ENCODE measurements at places on chromosomes 3 and 15.

- DNase-seq: no peak
These were observed 66.0 kb upstream of the GCNT3 start for GRCh38 chr15:59545573-59545972.

DNA sequence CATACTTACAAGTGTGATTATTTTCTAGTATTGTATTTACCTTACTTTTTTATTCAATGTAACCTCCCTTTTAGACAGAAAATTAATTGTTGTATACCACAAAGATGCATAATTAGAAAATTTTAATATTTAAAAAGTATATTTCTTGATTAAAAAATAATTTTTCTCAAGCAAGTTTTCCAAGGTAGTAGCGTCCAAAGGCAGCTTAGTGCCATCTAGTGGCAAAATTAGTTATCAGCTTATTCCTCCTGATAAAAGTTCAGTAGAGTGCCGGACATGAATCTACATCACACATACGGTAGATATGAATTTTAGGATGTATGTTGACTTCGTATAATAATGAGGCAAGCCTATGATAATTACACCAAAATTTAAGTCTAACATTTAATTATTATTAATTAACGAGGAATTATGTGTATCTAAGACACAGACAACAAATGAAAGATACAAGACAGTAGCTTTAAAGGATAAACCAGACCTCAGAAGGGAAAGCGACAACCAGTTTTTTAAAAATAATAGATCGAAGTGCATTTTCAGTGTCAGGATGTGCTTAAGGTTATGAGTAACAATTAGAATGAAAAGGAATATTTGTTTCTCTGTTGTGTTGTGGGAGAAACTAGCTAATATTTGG lies 405.9 kb downstream of the ROBO1 start:
- no peak for DNase-seq

- DNase-seq: no peak
These were observed 3.9 kb upstream of the HHLA2 start for GRCh38 chr3:108292450-108292849.

GRCh38 chr15:94028809-94029208 lies 202.6 kb upstream of the MCTP2 start:
- no peak for DNase-seq

- no peak for DNase-seq
These were observed 6.0 kb downstream of the ACTC1 start for GRCh38 chr15:34789326-34789725.

GRCh38 chr3:154301561-154301960 lies 22.7 kb downstream of the DHX36 start:
- no peak for DNase-seq

DNA sequence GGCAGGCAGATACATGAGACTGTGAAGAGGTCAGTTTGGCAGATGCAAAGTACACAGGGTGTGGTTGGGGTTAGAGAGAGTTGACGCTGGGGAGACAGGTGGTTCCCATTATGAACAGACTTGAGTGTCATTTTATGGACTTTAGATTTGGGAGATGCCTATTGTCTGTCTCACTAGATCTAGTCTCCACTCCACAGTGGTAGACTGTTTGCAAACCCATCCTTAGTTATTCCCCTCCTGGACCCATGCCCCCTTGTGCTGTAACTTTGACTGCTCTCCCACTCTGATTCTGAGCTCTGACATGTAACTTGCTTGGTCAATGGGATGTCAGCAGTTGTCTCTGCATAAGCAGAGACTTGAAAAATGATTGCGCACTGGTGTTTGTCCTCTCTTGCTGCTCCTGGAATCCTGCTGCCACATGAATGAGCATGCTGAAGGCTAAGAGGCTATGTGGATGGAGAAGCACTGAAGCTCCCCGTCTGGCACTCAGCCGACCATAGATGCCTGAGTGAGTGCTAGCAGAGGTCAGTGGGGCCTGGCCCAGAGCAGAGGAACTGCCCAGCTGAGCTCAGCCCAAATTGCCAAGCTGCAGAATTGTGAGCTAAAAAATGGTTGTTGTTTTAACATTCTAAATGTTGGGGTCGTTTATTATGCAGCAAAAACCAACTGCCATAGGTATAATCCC lies 88.2 kb downstream of the FAM43A start:
- no peak for DNase-seq

DNA sequence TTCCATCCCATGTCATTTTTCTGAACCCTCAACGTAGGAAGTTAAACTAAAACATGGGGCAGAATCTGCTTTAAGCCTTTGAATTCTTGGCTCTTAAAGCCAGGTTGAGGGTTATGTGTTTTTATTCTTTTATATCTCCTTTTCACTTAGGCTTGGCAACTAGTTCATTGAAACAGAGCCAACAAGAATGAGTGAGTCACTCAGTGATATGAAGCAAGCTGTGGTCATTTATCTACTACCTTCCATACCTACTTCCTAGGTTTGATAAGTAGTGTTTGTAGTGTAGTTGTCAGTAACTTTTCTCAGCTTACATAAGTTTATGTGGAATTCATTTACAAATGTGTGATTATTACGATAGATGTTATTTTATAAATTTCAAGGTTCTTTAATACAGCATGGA lies 67.4 kb downstream of the SNRPN start:
- no peak for DNase-seq

DNA sequence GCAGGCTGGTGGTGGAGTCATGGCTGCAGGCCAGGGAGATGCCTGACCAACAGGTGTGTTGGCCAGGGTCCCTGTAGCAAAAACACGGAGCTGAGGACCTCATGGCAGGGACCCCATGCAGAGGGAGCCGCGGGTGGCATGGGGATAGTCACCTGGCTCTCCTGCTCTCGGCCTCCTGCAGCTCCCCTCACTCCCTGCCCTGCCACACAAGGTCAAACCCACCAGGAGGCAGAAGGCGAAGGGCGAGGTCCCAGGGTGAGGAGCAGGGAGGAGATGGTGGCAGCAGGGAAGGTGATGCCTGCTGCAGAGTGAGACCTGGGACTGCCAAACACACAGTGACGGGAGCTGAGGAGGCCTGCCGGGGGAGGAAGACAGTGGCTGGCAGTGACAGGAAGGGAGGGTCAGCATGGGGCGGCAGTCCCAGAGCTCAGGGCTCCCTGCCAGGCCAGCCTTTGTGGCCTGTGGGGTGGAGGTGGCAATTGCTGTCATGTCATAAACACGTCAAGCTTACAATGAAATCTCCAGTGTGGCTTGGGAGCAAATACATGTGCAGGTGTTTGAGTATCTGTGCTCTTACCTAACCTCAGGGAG lies 144.3 kb downstream of the TJP1 start:
- DNase-seq: no peak

DNA sequence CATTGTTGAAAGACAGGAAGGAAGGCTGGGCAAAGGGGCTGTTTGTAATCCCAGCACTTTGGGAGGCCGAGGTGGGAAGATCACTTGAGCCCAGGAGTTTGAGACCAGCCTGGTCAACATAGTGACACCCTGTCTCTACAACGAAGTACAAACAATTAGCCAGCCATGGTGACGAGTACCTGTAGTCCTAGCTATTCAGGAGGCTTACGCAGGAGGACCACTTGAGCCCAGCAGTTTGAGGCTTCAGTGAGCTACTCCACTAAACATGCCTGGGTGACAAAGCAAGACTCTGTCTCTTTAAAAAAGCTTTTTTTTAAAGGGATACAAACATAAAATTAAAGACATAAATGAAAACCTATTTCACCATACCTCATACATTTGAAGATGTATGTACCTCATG lies 11.1 kb downstream of the SERP1 start:
- DNase-seq: no peak

DNA sequence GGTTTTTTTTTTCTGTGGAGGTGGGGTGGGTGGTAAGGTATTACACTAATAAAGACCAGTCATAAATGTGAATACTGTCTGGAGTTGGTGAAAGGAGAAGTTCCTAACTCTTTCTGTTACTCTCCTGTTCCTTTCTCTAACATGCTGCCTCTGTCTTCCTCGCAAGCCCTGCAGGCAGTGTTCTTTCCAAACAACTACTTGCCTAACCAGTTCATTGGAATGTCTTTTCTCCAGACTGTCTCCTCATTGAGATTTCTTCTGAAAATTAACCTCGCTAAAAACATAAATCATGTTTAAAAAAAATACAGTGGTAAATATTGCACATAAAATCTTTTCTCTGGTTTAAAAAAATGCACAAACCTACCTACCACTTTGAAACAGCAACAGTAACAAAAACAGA lies 135.2 kb downstream of the TP63 start:
- peak; percentile 68 for DNase-seq

GRCh38 chr3:161220850-161221753 lies at the start of gene NMD3:
Gene NMD3, plus strand, starts transcription at chr3:161221311. Its CDS starts 703 bp downstream, at chr3:161222014.
- DNase-seq: peak; percentile 95

- DNase-seq: no peak
These were observed 35.4 kb upstream of the ARHGEF26 start for GRCh38 chr3:154085799-154086198.

DNA sequence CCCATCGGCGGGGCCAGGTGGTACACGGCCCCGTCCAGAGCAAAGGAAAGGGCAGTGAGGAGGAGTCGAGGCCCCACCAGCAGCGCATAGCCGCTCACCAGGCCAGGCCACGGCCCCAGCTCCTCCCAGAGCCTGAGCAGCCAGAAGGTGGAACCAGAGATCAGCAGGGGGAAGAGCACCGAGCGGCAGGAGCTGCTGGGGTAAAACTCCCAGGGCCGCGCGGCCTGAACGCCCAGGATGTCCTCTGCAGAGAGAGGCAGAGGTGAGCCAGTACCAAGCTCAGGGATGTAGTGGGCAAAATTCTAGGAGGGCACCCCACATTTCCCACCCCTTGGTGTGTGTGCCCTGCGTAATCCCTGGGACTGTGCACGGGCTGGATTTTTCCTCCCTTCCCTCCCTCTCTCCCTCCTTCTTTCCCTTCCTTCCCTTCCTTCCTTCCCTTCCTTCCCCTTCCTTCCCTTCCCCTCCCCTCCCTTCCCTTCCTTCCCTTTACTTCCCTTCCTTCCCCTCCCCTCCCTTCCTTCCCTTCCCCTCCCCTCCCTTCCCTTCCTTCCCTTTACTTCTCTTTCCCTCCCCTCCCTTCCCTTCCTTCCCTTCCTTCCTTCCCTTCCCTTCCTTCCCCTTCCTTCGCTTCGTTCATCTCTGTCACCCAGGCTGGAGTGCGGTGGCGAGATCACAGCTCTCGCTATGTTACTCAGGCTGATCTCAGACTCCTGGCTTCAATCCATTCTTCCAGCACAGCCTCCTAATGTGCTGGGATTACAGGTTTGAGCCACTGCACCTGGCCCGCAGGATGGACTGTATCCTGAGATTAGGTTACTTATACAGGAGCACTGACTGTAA lies 6.3 kb upstream of the NCBP2 start:
- peak; percentile 57 for DNase-seq

DNA sequence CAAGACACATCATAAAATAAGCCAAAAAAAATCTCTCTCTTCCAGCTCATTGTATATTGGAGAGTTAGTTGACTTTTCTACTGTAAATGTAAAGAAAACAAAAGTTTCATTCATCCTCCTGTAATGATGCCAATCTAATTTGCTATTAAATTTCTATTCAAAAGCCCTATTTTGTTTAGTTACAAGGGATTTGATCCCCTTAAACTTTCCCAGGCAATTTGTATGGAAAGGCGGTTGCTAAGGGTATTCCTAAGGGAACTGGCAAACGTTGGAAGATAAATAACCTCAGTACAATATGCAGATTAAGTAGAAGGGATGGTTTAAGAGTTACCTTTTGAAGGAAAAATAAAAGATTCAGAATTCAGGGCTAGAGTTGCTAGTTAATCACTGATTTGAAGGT lies 352.7 kb downstream of the TIGIT start:
- DNase-seq: no peak

DNA sequence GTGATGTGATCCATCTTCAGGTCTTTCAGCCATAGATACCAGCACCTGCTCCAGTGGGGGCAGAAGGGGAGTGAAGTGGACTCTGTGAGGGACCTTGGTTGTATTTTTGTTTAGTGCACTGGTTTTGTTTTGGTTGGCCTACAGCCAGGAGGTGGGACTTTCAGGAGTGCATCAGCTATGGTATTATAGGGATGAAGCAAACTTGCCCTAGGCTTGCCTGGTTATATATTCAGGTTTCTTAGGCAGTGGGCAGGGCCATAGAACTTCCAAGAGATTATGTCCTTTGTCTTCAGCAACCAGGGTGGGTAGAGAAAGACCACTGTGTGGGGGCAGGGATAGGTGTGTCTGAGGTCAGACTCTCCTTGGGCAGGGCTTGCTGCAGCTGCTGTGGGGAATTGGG lies 337.3 kb upstream of the SGO1 start:
- DNase-seq: no peak

GRCh38 chr15:69435985-69436384 lies 16.6 kb upstream of the RPLP1 start:
- no peak for DNase-seq

GRCh38 chr3:11386465-11387113 lies 114.4 kb downstream of the ATG7 start:
- no peak for DNase-seq

- no peak for DNase-seq
These were observed 16.1 kb downstream of the ATP10A start for GRCh38 chr15:25847051-25847450.

DNA sequence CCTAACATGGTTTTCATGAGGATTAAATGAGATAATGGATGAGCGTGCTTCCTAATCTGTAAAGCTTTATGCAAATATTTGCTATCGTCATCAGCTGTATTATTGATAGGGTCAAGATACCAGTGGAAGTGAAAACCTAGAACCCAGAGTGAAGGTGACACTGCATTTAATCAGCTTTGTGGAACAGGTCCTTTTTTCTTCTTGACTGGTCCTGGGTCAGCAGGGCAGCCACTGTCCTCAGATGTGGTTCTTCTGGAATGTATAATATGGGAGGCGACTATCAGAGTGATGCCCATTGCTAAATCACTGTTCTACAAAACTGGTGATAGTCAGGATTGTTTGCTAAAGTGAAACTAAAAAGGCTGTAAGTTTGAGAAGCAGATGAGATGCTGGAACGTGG lies 41.4 kb downstream of the SORD start:
- DNase-seq: peak; percentile 88

DNA sequence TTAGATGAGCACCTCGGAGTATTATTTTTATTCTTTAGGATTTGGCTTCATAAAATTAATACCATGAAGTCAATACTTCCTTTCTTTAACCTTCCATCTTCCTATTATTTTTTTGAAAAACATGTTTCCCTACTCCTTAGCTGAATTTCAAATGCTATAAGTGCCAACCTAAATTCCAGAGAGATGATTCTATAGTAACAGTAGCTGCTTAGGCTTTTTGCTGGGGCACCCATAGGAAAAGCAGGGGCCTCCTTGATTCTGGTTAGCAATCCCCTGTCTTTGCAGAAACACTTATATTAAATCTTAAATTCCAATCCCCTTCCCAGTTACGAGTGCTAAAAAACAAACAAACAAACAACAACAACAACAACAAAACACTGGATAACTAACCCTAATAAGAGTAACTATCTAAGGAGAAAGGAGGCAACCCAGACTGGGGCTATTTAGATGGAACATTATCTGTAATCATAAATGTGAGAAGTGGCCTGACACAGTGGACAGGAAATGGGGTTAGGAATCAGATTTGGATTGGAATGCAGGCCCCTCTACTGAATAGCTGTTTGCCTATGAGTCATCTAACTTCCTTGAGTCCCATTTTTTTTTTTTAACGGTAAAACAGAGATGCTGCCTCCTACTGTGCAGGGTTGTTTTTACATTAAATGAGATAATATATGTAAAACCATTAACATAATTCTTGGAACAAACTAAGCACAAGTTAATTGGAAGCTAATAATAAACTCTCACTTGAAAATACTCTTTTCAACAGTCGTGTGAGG lies 148.1 kb downstream of the WDR72 start:
- no peak for DNase-seq

Data from Caco-2 (cell line).